ENCODE measurements at places on chromosomes 4 and X. TPM values are rescaled to one million over a fixed set of nuclear protein-coding genes. Genes with fewer than 3 reads are reported as not detected.

DNA sequence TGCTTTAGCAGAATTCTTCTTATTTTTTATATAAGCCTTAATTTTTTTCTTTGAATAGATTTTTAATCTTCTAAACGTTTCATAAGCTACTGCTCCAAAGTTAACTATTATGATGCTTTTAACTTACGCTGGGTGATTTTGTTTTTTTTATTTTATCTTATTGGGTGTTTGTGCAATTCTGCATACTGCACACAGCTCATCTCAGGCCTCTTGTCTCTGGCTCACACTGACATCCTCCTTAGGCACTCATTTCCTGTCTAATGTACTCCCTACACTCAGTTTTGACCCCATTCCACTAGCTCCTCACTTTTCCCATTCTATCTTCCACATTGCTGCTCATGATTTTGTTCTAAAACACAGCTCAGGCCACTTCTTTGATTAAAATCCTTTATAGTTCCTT lies 111.9 kb upstream of the MAP9 start:
- no peak for DNase-seq

KLHL2 gene
- total RNA-seq = 16.4 TPM

ITIH6 gene
- total RNA-seq = not detected

CHRNA9 gene
- total RNA-seq = not detected

DNA sequence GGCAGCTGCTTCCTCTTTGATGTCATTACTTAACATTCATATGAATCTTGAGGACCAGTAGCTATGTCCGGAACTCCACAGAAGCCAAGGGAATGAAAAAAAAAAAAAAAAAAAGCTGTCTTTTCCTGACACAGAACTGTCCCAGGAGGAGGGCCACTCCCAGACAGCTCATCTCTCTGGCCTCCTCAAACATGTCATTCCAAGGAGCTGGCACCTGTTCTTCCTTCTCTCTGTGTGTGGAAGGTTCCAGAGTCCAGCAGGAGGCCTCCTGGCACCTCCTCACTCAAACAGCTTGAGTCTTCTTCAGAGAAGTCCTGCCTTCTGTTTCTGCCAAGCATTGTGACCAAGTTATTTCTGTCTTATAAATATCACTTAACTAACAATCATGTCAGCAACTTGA lies 458.5 kb downstream of the AFF2 start:
- no peak for DNase-seq

DNA sequence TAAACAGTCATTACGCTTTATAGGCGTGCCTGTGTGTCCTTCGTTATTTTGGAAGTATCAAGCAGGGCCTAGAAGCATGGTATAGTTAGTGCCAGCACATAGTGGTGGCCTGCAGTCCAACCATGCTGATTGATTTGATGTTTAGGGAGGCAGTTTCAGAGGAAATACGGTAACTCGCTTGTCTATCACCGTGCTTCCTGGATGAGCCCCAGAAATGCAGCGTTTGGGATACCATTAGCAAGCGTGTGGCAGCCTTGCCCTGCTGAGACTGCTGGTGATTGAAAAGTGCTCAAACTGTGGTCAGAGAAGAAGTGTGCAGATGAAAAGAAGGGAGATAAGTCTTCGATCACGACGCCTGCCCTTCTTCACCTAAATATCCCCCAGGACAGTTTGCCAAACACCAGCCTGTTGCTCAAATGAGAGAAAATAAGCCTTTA lies 158.4 kb downstream of the CHIC2 start:
- DNase-seq = peak; percentile 39

CYLC1 gene
- not detected for total RNA-seq

DNA sequence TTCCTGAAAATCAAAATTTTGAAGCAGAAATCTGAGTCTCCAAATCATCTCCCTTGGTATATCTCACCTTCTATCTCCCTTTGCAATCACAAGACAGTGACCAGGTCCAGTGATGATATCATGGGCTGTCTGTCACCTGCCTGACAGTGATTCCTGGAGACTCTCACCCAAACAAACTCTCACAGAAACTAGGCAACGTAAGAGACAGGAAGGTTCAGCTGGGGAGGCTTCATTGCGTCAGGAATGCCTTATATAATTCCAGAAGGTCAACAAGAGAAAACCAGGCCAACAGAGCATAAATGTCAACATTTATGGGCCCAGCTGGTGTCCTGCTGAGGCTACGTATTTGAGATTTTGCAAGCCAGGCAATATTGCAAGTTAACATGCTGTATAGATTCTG lies 412.7 kb downstream of the KCNIP4 start:
- DNase-seq = no peak

FAM9B gene
- not detected for total RNA-seq

GRCh38 chr4:1187182-1187581 lies 14.8 kb upstream of the SPON2 start:
- no peak for DNase-seq

GRCh38 chrX:115023139-115023538 lies 5.7 kb upstream of the IL13RA2 start:
- DNase-seq = peak; percentile 20

DNA sequence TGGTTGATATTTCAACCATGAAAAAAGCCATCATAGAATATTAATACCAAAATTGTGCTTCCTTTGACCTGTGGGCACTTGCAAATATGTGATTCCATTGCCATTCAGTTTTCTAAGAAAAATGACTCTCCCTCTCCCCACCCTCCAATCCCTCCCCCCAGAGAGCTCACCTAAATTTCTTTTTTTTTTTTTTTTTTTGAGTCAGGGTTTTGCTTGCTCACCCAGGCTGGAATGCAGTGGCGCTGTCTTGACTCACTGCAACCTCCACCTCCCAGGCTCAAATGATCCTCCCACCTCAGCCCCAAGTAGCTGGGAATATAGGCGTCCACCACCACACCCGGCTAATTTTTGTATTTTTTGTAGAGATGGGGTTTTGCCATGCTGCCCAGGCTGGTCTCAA lies 47.0 kb downstream of the SNX25 start:
- no peak for DNase-seq

CLGN gene
- total RNA-seq = 7.9 TPM

DNA sequence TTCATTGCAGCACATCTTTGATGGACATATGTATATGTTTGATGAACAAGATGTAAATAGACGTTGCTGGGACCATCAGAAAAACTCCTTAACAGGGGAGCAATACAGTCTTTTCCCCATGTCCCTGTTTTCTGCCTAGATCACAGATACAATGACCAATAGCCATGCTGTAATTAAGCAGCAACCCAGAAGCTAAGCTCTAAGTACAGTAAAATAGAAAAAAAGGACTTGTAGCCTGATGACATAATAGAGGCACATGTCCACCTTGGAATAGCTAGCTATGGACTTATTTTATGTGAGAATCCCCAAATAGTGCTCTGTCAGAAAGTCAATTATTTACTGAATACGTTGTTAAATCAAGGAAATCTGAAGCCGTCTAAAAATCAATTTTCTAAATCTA lies 14.9 kb downstream of the FAM13A start:
- no peak for DNase-seq

DNA sequence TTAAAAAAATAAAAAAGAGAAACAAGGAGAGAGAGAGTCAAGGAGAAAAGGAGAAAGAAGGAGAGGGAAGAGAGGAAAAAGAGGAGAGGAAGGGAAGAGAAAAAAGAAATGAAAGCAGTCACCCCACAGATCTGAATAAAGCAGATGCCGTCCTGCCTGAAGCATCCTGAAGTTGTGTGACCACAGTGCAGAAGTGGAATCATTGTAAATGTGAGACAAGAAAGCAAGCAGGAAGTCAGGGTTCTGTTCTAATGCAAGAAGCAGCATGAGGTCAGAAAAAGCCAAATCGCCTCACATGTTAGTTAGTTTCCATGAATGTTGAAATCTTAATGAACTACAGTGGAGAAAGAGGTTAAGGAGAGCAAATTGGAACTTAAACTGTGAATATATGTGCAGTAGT lies 692.5 kb downstream of the CENPC start:
- DNase-seq = no peak

TEX13B gene
- not detected for total RNA-seq

LRIT3 gene
- total RNA-seq = not detected

DNA sequence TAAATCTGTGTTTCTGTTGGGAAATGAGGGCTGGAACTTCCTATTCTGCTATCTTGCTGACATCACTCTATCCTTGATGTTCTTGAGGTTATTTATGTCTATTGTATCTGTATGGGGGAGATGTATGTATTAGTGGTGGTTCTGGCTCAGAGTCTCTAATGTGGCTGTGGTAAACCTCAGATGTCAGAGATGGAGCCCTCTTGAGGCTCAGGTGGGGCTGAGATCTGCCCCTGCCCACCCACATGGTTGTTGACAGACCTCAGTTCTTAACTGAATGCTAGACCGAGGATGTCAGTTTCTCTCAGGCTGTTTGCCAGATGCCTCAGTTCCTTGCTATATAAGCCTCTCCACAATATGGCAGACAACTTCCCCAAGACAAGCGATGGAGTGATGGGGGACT lies 3.3 kb upstream of the CPE start:
- no peak for DNase-seq

DNA sequence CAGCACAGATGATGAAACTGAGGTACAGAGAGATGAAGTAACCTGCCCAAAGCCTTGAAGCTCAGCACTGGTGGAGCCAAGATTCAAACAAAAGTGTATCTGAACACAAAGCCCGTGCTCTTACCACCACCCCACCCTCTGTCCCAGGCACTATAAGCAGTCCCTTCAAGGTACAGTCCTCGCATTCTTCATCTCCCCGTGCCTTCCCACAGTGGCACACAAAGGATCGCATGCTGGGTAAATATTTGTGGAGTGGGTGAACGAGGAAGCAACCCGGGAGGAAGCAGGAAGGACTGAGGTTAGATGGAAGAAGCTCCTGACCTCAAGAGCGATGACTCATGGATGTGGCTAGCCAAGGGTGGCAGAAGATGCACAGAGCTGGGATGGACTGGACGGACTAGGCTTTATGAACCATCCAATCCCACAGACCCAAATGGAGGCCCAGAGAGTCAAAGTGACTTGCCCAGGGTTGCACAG lies 18.4 kb downstream of the IQSEC2 start:
- peak; percentile 15 for DNase-seq

DNA sequence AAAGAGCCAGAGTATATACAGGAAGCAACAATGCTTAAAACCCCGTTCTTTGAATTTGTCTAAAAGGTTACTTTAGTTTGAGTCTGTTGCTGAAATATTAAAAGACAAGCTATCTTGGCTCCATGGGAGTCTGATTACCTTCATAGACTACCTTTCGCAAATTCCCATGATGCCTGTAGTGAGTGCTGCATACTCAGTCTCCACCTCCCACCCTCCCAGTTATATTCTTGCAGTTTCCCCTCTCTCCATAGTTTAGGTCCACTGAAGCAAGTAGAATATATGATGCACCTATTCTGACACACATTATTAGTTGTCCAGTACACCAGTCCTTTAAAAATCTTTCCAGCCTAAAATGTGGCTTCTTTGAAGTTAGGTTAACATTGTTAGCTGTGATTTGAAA lies 2.4 kb downstream of the CNKSR2 start:
- DNase-seq = no peak

CYBB gene
- 30.0 TPM for total RNA-seq

GRCh38 chr4:85430697-85431096 lies 44.3 kb upstream of the ARHGAP24 start:
- DNase-seq = no peak

DNA sequence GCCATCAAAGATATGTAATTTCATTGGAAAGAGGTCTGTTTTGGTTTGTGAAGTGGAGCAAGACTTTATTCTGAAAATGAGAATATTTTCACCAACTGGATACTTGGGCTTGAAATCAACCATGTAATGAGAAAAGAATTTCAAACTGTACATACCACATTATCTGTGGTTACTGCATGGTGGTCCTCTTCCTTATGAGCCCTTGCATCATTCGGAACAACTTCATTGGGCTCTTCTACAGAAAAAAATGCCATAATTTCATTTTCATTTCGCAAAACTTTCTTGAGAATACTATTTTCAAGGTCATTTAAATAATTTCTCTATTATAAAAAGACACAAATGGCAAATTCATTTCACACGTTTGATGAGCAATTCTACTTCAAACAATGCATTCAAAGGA lies 148.6 kb upstream of the RPS6KA6 start:
- no peak for DNase-seq

GRCh38 chrX:38636949-38637819 lies 75.8 kb downstream of the TSPAN7 start:
- no peak for DNase-seq

GRCh38 chr4:174358829-174359228 lies 75.1 kb downstream of the CEP44 start:
- no peak for DNase-seq

ZCCHC12 gene
- 1.9 TPM for total RNA-seq

DNA sequence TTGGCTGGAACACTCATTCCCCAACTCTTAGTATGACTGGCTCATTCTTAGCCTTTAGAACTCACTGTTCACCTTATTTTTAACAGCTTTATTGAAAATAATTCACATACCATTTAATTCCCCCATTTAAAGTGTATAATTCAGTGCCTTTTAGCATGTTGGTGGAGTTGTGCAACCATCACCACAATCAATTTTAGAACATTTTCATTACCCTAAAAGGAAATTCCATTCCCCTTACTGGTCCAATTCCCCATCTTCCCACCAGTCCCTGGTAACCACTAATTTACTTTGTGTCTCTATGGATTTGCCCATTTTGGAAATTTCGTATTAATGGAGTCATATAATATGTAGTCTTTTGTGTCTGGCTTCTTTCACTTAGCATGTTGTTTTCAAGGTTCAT lies 19.7 kb downstream of the NHSL2 start:
- no peak for DNase-seq

- DNase-seq = no peak
Observed at GRCh38 chr4:110512901-110513300, 36.9 kb downstream of the ENPEP start.

- no peak for DNase-seq
Observed at GRCh38 chr4:173403051-173403450, 4.1 kb upstream of the SCRG1 start.

GRCh38 chr4:180811556-180811955 lies 1431.6 kb upstream of the TENM3 start:
- no peak for DNase-seq

DNA sequence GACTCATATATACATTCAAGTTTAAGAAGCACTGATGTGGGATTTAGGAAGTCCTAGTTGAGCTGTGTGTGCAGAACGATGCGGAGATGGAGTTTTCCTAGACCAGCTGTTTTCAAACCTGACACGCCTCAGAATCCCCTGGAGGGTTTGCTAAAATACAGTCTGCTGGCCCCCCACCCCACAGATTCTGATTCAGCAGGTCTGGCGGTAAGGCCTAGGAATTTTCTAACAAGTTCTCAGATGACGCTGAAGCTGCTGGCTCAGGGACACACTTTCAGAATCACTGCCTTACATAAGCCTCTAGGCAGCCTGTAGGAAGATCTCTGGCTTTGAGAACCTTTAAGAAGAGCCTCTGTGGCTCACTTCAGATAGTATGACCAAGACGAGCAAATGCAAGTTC lies 73.1 kb downstream of the PHEX start:
- no peak for DNase-seq

GRCh38 chr4:159910721-159911120 lies 807.8 kb downstream of the RAPGEF2 start:
- DNase-seq = no peak

DNA sequence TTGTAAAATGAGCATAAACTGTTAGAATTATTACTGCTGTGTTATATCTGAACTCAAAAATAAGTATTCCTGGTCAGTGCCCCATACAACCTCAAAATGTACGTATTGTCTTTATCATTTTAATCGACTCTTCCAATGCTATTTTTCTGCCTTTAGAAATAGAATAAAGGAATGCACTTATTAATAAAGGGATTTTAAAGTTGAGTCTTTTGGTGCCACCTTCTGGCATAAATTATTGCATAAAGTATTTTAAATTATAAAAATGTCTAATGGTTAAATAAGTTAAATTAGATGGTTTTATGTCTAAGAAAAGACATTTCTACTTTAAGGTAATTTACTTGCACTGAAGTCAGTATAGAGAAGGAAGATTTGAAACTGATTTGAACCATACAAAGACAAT lies 424.0 kb upstream of the NDST4 start:
- no peak for DNase-seq
